ENCODE measurements at places on chromosomes 7 and 10. TPM values are rescaled to one million over a fixed set of nuclear protein-coding genes. Genes with fewer than 3 reads are reported as not detected.

The BBIP1 gene
- 15.2 TPM for total RNA-seq

DNA sequence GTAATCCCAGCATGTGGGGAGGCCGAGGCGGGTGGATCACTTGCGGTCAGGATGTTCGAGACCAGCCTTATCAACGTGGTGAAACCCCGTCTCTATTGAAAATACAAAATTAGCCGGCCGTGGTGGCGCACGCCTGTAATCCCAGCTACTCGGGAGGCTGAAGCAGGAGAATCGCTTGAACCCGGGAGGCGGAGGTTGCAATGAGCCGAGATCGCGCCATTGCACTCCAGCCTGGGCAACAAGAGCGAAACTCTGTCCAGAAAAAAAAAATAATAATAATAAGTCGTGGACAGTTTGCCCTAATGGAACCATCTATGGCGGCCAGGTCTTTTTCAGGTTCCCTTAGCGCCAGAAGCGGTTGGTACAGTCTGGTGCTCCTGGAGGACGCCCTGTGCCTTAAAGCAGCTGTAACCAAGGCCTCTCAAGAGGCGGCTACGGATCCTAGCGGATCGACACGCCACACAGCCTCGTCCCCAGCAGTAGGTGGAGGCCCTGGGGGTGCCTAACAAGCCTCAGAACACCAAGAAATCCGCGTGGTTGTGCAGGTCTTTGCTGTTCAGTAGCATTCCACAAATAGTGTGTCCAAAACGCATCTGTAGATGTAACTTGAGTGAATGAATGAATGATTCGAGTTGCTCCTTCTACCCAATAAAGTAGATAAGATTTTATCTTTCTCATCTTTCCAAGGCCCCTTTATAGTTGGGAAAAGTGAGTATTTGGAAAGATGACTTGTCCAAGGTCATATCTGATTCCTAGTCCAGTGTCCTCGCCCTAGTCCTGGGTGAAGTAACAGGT, 982 bp downstream of the PGAM1 start:
- no peak for DNase-seq

GRCh38 chr10:104340111-104340526, 1.9 kb upstream of the ITPRIP start:
- DNase-seq = no peak

DNA sequence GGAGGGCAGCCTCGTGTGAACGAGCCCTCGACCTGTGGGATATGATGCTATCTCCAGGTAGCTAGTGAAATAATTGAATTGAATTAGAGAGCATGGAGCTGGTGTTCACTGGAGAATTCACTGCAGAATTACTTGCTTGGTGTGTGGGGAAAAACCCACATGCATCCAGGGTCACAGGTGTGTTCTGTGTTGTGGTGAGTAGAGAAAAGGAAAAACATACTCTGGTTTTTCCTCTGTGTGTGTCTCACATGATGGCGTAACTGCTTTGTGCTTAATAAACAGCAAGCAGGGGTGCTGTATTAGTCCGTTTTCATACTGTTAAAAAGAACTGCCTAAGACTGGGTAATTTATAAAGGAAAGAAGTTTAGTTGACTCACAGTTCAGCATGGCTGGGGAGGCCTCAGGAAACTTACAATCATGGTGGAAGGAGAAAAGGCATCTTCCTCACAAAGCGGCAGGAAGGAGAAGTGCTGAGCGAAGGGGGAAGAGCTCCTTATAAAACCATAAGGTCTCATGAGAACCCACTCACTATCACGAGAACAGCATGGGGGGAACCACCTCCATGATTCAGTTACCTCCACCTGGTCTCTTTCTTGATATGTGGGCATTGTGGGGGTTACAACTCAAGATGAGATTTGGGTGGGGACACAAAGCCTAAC, 62.6 kb downstream of the TACR2 start:
- DNase-seq = no peak
